ENCODE measurements at places on chromosomes 7 and 10.

- no peak for DNase-seq
These were observed 1115.6 kb upstream of the GHITM start for GRCh38 chr10:83023662-83024061.

DNA sequence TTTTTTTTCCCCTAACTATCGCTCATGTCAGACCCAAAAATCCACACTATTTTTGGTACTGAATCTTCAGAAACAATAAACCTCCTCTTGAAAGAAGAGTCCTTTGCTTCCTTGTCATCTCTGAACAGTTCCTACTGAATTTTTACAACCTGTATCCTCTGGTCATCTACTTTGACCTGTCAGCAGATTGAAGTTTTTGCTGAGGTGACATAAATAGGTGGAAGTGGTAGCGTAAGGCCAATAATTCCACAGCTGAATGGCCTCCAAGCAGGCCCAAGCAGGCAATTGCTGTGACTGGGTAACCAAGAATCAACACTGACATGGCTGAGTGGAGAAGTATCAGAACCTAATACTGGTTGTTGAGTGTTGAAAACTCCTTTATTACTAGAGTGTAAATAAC lies 117.4 kb upstream of the MAGI2 start:
- no peak for DNase-seq

DNA sequence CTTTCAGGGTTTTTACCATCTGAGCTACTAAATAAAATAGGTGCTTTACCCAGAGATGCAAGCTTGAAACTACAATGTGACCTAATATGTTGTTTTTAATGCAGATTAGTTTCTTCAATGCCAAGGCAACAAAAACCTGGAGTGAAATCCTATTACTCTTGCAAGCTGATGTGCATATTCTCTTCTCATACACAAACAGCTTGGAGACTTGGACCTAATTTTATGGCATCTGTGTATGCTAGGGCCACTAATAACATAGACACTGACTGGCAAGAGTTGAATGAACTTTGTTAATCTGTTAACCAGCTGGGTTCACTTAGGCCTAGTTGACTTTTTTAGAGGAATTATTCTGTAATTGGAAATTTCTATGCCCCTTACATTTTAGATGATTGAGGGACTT lies 23.4 kb upstream of the SMIM30 start:
- DNase-seq, result no peak

GRCh38 chr7:155483245-155483644 lies 25.3 kb downstream of the EN2 start:
- DNase-seq, result no peak

GRCh38 chr7:135186841-135187253 lies 16.3 kb upstream of the CYREN start:
- no peak for DNase-seq

- no peak for DNase-seq
These were observed 66.5 kb downstream of the RAB11FIP2 start for GRCh38 chr10:117980216-117980615.

- no peak for DNase-seq
These were observed 15.1 kb upstream of the NEUROG3 start for GRCh38 chr10:69588358-69588757.

- no peak for DNase-seq
These were observed 182.9 kb downstream of the BMPER start for GRCh38 chr7:34087892-34088891.

DNA sequence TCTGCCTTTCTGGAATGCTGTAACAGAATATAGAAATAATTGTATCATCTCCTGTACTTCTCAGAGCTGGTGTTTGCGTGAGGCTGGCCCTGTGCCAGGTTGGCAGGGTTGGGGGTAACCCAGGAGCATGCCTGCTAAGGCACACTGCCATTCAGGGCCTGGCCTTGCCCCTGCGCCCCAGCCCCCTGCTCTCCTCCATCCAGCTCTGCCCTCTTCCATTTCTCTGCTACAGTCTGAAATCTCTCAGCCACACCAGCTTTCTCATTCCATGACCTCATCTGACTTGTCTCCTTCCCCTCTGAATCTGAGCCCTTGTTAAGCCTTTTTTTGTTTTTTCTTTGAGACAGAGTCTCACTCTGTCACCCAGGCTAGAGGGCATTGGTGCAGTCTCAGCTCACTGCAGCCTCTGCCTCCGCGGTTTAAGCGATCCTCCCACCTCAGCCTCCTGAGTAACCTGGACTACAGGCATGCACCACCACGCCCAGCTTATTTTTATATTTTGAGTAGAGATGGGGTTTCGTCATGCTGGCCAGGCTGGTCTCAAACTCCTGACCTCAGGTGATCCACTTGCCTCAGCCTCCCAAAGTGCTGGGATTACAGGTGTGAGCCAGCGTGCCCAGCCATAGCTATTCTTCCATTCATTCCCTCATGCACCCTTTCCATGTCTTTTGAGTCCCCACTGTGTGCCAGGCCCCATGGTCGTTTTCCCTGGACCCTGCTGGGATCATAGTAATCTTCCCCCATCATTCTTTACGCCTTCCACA lies 206.8 kb downstream of the CUX1 start:
- DNase-seq, result no peak

DNA sequence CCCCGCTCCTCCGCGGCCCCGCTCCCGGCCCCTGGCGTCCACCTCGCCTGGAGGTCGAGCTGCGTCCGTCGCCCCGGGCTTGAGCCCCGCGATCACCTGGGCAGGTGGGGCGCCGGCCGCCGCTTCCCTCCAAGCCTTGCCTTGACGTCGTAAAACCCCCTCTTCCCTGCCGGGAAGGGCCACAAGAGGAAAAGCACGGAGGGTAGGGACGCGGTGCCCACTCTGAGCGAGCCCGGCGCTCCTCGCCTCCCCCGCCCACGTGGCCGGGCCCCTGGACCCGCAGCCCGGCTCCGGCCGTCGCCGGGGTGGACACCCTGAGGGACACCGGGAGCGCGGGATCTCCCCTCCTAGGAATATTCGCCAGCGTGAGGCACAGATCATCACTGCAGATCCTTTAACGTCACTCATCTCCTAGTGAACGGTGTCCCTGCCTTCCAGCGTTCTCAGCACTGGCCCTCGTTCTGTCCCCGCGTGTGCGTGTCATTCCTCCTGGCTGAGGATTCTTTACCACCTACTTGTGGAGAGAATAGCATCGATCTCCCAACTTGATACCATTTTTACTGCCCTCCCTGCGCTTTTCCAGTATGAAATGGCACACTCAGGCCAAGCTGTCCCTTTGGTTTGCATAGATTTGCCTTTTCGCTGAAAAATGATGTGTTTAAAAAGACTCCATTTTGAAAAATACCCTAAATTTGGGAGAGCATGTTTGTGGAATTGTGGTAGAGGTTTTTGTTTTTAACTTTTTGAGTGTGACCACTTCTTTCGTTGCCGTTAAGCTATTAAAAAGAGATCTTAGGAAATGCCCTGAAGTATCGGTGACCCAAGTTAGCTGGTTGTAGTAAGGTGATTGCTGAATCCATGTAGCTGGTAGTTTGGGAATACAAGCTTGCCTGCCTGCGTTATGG lies 649 bp downstream of the ACTR3B start:
- DNase-seq, result no peak

GRCh38 chr7:145903658-145904057 lies 212.9 kb upstream of the CNTNAP2 start:
- no peak for DNase-seq

- no peak for DNase-seq
These were observed 31.9 kb upstream of the PWWP2B start for GRCh38 chr10:132365102-132365501.

DNA sequence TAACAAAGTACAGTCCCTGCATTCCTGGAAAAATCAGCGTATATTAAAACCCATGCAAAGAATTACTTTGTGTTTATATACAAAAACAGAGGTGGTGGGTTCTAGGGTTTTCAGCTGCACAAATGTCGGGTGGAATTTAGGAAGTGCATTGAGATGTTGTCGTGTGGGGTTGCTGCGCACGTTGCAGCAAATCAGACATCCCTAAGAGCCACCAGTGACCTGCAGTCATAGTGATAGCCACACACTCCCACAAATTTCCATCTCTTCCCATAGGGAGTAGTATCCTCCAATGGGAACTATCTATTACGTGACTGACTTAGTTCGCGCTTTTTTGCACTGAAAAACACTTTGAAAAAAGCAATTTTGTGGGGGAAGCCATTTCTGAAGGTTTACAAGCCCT lies 375.2 kb upstream of the GALNT17 start:
- no peak for DNase-seq

- no peak for DNase-seq
These were observed 55.7 kb upstream of the GNAI1 start for GRCh38 chr7:80078886-80079285.

DNA sequence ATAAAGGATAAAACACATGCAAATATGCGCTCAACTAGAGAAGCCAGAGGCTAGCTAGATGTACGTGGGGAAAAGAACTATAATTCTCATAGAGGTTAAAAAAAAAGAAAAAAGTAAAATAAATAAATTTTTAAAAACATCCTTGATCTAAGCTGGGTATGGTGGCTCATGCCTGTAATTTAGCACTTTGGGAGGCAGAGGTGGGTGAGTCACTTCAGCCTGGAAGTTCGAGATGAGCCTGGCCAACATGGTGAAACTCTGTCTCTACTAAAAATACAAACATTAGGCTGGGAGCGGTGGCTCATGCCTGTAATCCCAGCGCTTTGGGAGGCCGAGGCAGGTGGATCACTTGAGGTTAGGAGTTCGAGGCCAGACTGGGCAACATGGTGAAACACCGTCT lies 18.6 kb upstream of the HSPA12A start:
- DNase-seq, result no peak

GRCh38 chr10:95201736-95202135 lies 7.7 kb downstream of the ACSM6 start:
- DNase-seq, result no peak
